Stimulated activated CD4-positive, alpha-beta T cell treated with anti-CD3 and anti-CD28 coated beads, Interleukin-15, amount 100 ng/mL, for 48 hours (primary cell): ENCODE measurements at places on chromosomes 6 and 20.

DNA sequence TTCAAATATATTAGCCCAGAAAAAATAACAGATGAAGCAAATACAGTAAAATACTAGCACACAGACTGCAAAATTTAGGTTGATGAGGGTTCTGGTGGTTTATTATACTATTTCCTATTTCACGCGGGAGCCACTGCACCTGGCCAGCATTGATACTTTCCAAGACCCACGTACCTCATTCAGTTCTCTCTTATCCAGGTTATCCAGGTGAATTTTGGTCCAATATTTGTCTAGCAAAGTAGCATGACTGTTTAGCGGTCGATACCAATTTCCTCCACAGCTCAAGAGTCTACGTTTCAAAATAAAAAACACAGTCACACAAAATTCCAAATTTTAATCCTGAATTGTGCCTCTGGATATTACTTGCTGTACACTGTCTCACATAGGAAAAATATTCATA is 34.8 kb downstream of the MDN1 start:
- no peak for DNase-seq

DNA sequence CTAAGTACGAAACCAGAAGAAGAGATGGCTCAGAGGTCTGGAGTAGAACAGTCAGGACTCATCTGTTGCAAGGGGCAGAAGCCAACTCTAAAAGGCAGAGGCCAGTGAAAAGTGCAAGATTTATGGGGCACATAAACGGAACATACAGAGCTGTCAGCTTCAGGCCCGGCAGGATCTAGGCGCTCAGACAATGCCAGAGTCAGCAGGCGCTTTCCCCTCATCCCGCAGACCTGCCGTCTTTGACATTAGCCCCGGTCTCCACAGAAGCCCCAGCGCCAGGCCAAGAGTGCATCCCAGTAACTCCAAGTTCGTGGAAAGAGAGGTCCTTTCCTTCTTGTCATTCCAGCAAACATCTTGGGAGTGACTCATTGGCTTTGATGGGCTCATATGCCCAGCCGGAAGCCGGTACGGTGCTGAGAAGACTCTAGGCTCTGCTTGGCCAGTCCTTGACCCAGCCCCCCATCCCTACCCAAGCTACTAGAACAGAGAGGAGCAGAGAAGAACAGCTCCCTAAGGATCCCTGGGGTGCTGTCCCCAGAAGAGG is 260.9 kb downstream of the TAF4 start:
- no peak for DNase-seq

- no peak for DNase-seq
Observed at GRCh38 chr20:23349338-23350195, 1.0 kb upstream of the NXT1 start.

- no peak for DNase-seq
Observed at GRCh38 chr20:57647933-57648785, 27.9 kb upstream of the ZBP1 start.

GRCh38 chr6:12480379-12480778 is 190.2 kb downstream of the EDN1 start:
- DNase-seq = no peak

DNA sequence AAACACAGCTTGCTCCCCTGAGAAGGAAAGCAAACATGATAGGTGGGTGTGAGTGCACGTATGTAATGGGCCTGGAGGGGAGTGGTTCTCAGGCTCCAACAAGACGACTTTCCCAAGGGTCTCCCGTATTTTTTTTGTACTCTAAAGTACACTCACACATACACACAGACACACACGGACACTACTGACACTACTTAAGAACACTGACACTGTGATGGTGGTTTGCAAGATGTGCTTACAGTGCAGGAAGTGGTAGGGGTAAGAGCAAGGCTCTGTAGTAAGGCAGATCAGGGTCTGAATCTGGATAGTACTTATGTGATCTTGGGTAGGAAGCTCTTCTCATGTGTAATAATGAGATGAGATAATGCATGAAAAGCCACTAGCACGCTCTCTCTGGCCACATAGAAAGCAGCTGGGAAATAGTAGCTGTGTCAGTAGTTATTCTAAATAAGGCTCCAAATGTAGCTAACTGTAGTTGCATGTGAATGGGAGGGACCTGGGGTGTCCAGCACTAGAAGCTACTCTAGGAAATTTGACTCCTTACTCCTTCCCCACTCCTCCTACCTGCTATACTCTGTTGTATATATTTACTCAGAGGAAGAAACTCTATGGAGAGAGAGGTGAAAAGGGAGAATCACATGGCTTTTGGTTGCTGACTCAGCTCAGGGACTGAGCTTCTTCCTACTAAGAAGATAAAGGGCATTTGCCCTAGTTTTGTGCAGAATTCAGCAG is 8.4 kb upstream of the ZBTB24 start:
- DNase-seq = no peak

GRCh38 chr6:151494235-151494935 is 568 bp downstream of the CCDC170 start:
- DNase-seq = no peak

GRCh38 chr6:139825935-139826374 is 451.5 kb upstream of the CITED2 start:
- DNase-seq = no peak

DNA sequence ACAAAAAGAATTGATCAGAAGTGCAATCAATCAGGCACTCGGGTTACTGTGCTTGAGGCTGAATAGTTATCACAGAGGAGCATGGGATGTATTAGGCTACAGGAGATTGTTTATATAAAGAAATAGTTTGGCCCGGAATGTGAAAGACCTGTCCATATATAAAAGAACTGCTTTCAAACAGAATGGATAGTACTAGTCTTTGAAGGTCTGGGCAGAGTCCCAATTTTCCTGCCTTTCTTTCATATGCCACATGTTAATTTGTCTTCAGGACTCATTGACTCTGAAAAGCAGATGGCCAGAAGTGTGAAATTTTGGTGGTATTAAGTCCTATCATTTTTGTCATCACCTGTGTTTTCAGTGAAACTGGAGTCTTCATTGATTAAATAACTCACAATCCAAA is 314.5 kb downstream of the EYA4 start:
- DNase-seq = no peak

- no peak for DNase-seq
Observed at GRCh38 chr6:29813809-29814208, 13.8 kb upstream of the HLA-G start.

DNA sequence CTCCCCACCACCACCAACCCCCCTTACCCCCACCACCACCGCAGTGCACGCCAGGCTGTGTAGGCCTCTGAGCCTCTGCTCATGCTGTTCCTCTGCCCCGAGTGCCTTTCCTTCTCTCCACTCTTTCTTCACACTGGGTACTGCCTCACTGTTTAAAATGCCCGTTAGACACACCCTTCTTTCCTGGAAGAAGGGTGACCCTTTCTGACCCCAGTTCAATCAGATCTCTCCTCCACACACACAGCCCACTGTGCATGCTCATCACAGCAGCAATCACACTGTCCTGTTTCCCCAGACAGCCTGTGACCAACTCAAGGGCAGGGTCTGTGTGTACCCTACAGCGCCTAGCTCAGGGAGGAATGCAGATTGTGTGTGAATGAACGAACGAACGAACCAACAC is 10.0 kb downstream of the TMEM74B start:
- DNase-seq = no peak

DNA sequence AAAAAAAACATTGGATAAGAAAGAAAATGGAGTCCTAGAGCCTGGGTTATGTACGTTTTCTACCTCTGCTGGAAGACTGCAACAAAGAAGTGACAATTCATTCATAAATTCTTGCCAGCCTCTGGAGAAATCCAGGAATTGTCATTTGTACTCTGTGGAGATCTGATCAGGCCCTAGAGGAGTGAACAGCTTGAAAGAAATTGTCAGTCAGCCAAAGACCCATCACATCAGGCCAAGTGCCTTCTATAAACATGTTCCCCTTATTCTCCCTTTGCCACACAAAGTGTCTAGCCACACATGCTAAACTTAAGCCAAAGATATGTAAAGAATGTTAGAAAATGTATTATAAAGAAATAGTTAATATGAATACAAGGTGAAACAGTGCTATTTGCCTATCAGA is 152.4 kb downstream of the ADAT2 start:
- no peak for DNase-seq

GRCh38 chr6:44524476-44525227 is 137.1 kb downstream of the CDC5L start:
- DNase-seq = no peak

DNA sequence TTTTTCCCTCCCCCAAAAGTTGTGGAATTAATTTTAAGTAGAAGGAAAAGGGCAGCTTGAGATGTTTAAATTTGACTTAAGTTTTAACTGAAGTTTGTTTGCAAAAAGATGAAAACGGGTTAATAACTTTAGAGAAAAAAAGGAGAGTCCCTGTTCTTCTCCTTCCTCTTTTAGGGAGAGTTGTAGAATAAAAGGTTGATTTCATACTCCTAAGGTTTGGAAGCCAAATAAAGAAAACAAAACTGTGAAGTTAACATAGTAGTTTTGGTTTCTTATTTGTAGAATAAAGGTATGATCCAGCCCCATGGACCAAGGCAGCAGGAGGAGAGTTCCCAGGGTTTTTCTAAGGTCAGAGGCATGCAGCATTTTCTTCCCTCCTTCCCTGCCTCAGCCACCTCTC is 33.4 kb downstream of the FOXO3 start:
- DNase-seq = no peak

- no peak for DNase-seq
Observed at GRCh38 chr6:166027761-166028160, 139.9 kb downstream of the TBXT start.

DNA sequence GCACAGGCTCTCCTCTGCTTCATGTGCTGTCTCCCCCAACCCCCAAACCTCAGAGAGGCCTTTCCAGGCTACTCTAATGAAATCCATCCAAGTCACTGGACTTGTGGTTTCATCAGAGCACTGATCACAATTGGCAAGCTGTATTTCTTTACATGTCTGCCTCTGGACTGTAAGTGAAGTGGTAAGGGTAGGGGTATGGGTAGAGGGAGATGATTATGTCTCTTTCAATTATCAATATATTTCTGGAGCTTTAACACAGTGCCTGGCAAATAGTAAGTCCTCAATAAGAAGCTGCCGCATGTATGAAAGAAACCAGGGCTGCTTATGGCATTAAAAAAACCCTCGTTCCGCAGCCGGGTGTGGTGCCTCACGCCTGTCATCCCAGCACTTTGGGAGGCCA is 5.4 kb downstream of the TRERF1 start:
- DNase-seq = no peak

GRCh38 chr6:31636698-31637596 is 15.5 kb downstream of the BAG6 start:
- no peak for DNase-seq

- no peak for DNase-seq
Observed at GRCh38 chr6:150183105-150183504, 40.3 kb downstream of the PPP1R14C start.

DNA sequence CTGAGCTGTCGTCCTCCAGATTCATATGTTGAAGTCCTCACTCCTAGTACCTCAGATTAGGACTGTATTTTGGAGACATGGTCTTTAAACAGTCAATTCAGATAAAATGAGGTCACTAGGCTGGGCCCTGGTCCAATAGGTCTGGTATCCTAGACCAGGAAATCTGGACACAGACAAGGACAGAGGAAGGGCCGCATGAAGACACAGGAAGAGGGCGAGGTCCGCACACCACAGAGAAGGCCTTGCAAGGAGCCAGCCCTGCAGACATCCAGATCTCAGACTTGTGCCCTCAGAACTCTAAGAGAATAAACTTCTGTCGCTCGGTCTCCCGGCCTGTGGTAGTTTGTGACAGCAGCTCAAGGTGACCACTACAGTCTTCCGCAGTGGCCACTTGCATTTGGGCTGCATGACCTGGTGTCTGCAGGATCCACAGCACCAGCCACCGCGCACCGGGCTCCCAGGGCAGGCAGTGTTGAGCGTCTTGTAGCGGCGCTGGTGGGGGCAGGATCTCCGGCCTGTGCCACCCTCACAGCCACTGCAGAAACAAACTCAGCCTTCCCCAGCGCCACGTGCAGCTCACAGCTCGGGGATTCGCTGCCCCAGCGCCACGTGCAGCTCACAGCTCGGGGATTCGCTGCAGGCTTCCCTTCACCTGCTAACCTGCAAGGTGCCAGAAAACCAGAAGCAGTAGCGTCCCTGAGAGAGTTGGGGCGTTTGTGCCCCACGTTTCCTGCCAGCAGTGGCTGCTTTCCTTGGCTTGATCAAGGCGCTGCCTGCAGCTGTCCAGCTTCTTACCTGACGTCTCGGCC is 6.0 kb upstream of the RBM38 start:
- DNase-seq = no peak

GRCh38 chr6:4999586-4999985 is 4.3 kb downstream of the RPP40 start:
- no peak for DNase-seq

GRCh38 chr6:75025371-75025770 is 180.5 kb downstream of the COL12A1 start:
- DNase-seq = no peak

DNA sequence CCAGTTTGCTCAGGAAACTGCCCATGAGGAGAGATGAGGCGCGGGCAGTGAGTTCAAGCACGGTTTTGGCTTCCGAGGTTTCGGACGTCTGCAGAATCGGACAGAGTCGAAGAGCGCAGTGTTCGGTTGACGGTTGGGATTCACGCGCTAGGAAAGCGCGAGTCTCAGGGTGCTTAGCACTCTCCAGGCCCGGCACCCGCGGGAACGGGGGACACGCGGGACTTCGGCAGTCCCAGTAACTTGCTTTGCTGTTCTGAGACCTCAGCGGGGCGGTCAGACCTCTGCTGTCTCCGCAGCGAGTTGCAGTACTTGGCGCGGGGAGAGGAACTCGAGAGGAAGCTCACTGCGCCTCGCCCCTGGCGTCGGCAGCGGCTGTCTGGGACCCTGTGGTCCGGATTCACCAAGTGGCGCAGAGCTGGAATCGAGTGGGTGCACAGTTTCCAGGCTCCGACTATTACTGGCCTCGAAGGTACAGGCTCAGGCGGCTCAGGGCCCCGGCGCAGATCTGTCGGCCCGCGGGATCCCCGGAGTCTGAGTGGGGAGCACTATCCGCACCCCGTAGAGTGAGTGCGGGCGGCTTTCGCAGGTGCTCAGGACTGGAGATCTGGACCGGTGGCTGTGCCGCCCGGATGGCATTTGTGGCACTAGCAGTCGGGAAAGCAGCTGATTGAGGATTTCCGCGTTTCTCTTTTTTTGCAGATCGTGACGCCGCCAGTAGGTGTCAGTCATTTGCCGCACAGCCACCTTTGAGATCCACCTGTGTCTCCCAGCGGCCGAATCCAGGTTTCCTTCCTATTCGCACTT is at the start of gene POM121L2:
Gene POM121L2 (minus strand): TSS at position 128 of the 804 bp plus-strand sequence. CDS start 103 bp downstream, at position 25.
- peak; percentile 42 for DNase-seq

DNA sequence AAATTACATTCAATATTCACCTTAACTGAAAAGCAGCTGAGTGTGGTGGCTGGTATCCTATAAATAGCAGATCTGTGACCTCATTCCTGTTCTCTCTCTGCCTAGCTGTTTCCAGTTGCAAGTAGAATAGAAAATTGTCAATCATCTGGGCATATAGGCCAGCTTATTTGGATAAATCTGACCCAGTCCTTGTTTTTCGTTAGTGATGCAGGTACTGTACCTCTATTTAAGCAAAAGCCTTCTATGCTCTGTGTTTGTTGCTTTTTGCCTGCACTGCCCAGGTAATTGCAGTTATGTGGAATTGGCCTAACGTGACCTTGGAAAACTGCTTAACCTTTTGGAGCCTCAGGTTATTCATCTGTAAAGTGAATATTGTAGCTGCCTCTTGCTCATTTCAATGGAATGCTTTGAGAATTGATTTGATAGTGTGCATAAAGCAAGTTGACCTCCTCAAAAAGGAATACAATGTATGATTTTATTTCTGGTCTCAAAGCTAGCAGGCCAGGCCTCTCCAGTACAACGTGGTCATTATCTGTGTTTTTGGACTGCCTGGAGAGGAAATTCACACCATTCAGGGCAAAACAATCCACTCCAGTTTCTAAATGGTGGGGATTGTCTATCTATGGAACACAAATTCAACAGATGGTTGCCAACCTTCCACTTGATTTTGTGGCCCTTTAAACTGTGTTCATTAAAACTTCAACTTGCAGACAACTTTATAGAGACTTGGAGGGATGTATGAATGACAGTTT is 508.7 kb upstream of the CITED2 start:
- DNase-seq = no peak
